Right forelimb (tissue), 1 donor: ENCODE measurements at places on chromosomes 3 and 15.

DNA sequence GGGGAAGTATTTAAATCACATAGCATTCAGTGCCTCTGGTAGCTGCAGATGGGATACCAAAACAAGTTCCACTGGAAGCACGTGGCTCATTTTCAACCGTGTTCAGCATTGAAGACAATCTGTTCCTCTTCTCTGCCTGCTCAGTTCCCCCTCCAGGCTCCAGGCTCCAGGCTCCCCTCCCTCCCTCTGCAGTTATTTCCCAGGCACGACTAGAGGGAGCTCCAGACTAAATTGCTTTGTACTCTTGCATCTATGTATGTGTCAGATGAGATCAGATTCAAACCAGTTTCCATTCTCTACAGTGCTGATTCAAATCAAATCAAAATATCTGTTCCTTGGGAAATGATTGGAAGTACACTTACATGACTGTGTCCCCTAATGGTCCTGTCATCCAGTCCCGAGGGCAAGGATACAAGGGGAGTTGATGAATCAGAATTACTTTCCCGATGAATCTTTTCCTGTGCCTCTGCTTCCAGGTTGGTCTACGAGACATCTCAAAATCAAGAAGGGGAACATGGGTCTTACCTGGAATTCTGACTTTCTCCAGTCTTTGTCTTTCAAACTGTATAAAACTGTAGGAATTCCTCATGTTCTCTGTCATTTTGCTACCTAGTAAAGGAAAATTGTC is 600.5 kb downstream of the EDEM1 start:
- DNase-seq = no peak

DNA sequence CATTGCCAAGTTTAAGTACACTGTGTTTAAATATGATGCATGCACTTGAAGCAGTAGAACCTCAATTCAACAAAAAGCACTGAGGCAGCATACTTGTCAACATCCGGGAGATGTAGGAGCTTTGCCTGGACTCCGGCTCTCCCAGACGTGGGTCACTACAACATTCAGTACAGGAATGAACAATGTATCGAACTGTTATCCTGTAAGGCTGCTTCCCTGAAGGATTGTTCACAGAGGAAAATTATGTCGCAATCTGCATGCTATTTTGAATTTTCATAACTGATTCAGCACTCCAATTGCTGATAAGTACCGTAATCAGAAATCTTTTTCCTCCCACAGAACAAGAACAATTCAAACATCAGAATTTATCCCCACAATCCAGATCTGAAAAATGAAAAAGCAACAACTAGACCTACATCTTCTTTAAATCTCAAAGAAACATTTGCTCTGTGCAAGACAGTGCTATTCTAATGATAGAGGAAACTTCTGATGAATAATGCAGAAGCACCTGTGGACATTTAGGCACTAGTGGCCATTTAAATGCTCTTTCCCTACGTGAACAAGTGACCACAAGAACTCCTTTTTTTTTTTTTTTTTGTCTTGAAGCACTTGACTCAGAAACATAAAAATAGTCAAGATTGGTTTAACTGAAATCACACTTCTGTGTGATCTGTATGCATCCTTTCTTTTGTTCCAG is 113.4 kb downstream of the PLCH1 start:
- DNase-seq = no peak

- no peak for DNase-seq
Observed at GRCh38 chr3:150252462-150252861, 155.6 kb upstream of the TSC22D2 start.

DNA sequence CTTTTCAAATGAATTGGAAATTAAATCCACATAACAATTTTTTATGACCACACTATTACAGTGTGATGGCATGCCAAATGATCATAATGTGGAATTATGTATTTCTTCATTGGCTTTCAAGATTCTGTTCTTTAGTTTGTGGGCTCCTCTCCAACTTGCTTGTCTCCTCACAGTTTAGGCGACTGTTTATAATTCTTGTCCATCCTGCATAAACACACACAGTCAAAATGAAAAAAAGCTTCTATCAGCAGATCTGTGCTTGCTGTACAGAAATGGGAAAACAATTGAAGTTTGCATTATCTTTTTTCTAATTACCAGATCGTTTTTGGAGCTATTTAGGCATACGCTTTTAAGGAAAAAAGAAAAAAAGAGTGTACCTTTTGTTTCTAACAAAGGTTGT is 37.0 kb downstream of the OPA1 start:
- DNase-seq = no peak

DNA sequence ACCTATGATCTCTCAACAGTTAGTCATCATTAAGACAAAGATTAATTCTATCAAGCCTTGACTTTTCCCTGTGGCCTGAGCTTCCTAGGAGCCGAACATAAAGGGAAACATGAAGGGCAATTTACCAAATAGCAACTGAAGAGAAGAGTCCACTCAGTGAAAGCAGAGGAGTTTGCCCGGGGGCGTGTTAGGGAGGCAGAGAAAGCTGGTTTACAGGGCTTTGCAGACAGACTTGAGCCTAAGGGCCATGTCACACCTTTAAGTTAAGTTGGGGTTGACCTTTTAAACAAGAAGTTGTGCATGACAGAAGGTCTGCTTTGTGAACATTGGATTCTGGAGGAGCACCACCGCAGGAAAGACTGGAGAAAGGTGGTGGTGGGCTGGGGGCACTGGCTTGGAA is 701.8 kb upstream of the CFAP20DC start:
- no peak for DNase-seq

DNA sequence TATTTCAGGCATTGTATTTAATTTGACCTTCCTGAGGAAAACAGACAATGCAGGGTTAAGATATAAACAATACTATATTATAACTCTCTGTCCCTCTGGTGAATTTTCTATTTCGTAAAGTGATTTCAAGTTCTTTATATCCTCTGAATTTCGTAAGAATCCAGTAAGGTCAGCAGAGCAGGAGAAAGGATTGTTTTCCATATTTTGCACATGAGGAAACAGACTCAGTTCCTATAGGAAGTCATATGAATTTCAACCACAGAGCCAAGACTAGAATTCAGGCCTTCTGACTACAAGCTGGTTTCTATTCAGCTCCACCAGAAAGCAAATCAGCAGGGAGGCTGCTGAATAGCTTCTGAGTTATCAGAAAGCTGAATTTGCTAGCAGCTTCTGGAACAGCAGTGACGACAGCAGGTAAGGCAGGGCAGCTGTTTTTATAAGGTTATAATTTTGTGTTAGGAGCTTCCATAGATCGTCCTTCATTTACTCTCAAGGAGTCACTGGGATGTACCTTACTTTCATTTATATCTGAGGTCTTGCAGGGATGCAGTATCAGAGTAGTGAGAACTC is 11.1 kb upstream of the PLAAT1 start:
- DNase-seq = no peak

DNA sequence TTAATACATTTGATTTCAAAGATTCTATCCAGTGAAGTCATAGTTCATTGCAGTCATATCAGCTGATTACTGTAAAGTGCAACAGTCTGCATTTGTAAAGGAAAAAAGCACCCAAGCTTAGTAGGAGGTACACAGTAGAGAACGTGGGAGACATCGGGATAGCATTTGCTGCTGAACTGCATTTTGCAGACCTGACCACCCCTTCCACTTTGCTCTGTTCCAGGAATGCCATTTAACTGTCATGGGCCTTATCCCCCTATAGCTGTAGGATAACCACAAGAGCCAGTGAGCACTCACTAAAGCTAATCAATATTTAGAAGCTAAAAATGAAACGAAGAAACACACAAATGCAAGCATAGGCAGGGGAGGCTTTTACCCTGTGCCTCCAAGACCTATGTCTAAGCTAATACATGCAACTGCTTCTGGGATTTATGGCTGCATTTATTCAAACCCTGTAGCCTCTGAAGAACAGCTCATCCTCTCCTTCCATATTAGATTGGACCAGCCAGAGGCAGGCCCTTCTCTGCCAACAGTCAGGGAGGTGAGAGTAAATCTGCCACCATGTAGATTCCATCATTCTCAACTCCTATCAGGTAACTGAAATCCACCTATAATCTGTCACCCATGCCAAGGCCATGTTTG is 23.0 kb downstream of the TNIK start:
- DNase-seq = no peak

DNA sequence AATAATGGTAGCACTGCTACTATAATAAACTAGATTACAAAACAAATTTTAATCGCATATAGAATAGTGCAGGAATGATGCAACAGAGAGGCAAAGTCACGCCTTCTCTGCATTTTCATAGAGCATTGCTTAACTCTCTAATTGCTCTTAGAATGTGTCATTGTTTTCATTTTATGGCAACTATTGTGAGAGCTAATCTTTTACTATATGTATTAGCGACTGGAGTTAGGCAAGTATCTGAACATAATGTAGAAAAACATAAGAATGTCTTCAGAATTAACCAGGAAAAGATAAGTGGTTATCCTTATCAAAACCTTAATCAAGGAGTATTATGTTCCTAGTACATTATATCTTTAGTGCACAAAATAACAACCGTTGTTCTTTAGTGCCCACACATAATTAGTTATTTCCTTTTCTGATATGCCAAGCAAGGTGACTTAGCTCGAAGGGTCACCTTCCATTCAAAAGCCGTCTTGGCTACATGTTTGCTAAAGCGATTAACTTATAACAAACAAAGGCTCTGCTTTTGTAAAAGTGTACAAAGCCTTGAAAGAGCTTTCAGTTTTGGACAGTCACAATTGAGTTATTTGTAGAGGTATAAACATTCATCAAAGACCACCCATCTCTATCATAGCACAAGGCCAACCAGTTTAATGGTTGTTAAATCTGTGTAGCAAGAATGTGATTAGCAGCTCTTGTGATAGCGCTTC is 1328.9 kb downstream of the ROBO2 start:
- DNase-seq = no peak

DNA sequence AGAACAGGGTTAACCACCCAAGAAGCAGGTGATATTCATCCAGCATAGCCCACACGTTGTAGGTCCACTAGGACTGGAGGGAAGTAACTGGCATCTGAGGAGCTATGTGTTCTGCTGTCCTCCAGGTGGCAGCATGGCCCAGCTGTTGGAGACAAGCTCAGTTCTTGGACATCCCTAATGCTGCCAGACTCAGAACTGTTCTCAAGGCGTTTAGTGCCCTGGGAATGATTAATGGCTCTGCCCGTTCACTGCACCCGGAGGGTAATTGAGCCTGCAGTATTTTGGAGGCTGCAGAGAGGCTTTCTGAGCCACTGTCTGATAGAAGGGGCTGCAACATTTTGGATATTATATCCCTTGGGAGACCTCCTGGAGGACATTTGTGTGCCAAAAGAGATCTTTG is 521.3 kb upstream of the SEMA6D start:
- DNase-seq = peak; percentile 90

DNA sequence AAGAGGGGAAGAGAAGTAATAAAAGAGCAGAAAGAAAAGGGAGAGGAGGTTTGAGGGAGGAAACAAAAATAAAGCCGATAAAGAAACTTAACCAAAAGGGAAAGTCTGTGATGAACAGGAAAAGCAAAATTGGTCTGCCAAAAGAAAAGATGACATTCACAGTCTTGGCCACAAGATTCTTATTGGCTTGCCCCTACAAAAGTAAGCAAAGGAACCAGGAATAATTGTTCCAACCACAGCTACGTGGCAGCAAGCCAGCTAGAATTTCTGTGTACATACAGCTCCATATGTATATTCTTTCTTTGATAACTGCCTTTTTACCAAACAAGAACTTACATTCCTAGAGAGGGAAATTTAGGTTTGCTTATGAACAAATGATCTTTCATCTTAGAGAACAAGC is 79.6 kb downstream of the MLH1 start:
- peak; percentile 79 for DNase-seq

GRCh38 chr3:143298886-143299535 is 179.4 kb downstream of the CHST2 start:
- no peak for DNase-seq

DNA sequence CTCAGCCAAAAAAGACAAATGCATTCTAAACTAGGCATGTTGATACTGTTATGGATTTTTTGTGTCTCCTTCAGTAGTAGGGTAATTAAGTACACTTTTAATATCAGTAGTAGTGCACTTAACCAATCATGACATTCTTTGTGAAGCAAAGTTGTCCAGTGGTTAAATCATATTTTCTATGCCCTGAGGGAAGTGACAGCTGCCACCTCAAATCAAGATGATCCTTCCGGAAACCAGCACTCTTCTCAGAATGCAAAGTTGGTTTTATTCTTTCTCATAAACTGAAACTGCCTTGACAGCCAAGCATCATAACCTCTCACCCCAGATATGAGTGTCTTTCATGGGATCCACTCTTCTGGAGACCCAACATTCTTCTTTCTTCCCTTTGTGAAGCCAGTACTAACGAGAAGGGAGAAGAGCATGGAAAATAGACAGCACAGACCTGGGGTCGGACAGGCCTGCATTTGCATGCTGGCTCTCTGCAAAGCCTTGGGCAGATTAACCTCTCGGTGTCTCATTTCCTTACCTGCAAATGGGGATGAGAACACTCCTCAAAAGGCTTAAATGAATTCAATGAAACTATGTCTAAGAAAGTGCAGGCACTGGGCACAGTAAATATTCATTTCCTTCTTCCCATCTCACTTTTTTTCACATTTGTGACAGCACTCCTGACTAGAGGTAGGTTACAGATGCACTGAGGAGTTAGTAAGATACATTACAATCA is 13.2 kb downstream of the AAGAB start:
- DNase-seq = no peak

DNA sequence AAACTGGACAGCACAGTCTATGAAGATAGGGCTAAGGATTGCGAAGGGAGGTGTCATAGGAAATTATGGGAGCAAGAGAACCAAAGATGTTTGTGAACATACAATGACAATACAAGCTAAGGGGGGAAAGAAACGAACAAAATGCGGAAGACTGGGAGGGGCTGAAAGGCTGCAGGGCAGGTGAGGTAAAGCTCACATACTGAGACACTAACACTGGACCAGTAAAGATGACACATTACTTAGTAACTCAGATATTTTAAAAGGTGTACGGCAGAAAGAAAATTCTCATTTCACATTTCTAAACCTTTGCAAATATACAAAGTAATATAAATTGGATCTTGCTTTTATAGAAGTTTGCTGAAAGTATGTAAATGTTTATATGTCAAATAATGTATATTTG is 10.1 kb downstream of the CLDND1 start:
- no peak for DNase-seq

DNA sequence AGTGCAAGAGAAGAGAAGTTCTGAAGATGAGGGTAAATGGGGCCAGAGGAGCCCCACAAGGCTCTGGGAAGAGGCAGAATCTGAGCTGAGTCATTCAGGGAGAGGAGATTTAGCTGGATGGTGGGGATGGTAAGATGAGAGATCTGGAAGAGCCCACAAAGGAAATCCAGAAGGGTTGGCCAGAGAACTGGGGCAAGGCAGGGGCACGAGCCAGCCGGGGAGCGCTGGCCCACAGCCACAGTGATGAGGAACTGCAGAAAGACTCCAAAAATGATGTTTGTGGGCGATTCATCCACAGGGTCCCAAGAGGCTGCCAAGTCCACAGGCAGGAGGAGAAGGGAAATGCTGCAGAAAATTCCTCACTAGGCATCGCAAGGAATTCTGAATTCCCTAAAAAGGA is 75.9 kb upstream of the ATP2B2 start:
- no peak for DNase-seq
